ENCODE measurements at places on chromosomes 4 and X.

GRCh38 chr4:1195109-1195671 is 22.8 kb upstream of the SPON2 start:
- no peak for DNase-seq

DNA sequence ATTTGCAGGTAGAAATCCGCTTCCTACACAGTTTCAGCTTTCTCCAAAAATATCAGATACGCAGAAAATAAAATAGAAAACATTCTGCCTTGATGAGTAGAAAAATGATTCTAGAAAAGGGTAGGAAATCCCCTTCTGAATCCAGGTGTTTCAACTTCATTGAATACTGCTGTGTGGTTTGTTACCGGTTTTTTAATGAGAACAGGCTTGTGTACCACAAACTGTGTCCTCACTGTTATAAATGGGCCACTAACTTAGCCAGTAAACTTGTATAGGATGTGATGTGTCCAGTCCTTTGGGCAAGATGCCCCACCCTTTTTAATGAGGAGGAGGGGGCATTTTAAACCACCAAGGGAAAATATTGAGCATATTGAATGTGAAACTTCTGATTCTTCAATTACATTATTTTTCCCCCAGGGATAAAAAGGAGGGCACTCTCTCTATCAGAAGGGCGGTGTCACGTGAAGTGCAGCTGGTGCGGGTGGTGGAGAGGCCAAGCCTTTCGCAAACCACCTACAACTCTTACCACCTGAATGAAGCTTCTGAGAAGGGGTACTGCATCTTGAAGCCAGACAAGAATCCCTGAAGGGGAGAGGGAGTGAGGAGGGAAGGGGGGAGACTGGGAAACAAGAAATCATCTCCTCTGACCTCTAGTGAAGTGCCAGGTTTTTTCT is 4.5 kb downstream of the CXXC4 start:
- DNase-seq, result no peak

- no peak for DNase-seq
Measured at GRCh38 chr4:7703688-7704087, 236.0 kb downstream of the AFAP1 start.

DNA sequence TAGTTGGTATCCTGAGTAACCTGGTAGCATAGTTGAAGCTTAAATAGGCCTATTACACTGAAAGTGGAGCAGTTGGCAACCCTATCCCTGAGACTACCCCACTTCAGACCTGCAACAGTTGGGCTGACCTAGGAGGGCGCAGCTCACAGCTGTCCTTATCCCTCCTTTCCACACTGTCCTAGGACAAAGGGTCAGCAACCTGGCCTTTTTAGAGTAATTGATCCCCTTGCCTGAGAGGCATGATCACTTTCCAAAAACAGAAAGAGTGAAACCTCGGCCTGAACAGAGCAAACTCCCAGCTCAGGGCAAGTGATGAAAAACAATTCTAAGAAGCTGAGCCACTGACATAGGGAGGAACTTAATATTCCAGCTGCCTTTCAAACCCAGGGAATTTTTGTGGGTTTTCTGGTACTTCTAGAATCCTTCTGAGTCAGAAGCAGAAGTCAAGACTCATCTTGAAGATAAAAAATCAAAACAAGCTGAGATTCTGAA is 94.9 kb upstream of the MYOZ2 start:
- no peak for DNase-seq

GRCh38 chr4:13994016-13994415 is 366.5 kb upstream of the BOD1L1 start:
- no peak for DNase-seq

- DNase-seq, result no peak
Measured at GRCh38 chrX:130196466-130196865, 24.7 kb downstream of the RAB33A start.

GRCh38 chrX:28586286-28586685 is 960 bp upstream of the IL1RAPL1 start:
- no peak for DNase-seq

DNA sequence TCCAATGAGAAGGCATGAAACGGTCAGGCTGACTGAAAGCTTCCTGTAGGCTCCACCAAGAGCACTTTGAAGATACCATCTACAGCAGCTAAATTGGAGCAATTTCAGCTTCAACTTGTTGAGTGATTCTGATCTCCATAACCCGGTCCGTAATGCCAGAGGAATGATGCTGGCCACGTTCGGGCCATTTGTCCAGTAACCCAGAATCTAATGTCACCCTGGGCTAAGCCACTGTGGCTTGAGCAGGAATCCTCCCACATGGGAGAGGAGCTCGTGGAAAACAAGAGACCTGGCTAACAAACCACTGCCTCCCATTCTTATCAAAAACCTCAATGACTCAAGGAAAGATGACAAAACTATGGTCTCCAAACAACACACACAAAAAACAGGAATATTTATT is 14.2 kb upstream of the TCEAL4 start:
- DNase-seq, result no peak
